Frontal cortex (tissue), 4 donors: ENCODE measurements at places on chromosomes 7 and 10.
A peak's percentile ranks its signal among the peaks of the same experiment; 100 is the strongest.

GRCh38 chr10:128305601-128306345 is 179.6 kb upstream of the MKI67 start:
- DNase-seq = no peak

- DNase-seq = no peak
Measured at GRCh38 chr7:98761225-98761624, 108.6 kb downstream of the TMEM130 start.

DNA sequence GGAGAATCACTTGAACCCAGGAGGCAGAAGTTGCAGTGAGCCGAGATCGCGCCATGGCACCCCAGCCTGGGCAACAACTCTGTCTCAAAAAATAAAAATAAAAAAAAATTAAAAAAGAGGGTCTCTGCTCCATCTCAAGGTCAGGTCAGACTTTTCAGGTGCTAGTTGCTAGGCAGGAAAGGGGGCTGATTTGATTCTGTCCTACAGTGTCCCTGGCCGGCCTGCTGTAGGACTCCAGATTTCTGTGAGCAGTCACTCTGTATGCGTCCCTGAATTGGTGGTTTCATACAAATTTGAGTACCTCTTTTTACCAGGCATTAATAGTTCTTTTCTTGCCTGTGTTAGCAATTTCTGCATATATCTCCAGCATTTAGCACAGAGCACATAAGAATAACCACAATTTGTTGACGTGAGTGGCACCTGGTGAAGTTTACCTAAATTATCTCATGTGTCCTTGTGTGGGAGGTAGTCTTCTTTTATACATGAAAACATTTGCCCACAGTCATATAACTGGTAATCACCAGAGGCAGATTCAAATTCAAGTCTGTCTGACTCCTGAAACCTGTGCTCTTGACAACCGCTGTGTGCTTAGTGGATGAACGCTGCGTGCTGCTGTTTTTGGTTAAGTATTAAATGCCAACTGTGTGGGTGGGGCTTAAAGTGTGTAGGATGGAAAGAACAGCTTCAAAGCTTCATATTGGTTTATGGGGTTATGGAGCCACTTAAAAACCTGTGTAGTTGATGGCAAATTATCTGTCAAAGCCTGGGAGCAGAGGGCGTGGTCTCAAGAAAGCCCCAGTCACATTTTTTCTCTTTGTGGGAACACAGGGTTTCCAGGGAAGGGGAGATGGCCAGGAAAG is 3.2 kb upstream of the ZNF775 start:
- DNase-seq = no peak

DNA sequence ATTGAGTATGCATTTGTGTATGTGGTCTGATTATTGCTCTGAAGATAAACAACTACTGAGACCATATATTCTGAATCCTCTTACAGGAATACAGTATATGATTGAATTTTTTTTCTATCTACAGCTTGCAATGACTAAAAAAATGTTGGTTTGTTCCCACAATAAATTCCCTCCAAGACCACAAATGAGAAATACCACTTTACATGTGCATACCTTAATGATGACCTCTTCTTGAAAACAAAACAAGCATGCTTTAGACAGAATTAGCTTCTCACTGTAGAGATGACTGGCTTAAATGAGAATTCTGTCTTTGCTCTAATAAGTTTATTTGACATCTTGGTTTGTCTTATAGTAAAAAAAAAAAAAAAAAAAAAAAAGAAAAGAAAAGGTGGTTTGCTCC is 241.5 kb downstream of the PCDH15 start:
- DNase-seq = no peak

GRCh38 chr10:101227429-101228152 is 1.7 kb downstream of the LBX1 start:
- DNase-seq = no peak

- peak; percentile 58 for DNase-seq
Measured at GRCh38 chr10:29734962-29735627, 100.3 kb upstream of the SVIL start.

- no peak for DNase-seq
Measured at GRCh38 chr10:51915031-51915542, 215.7 kb upstream of the CSTF2T start.

- no peak for DNase-seq
Measured at GRCh38 chr10:126963354-126963753, 58.1 kb downstream of the DOCK1 start.

DNA sequence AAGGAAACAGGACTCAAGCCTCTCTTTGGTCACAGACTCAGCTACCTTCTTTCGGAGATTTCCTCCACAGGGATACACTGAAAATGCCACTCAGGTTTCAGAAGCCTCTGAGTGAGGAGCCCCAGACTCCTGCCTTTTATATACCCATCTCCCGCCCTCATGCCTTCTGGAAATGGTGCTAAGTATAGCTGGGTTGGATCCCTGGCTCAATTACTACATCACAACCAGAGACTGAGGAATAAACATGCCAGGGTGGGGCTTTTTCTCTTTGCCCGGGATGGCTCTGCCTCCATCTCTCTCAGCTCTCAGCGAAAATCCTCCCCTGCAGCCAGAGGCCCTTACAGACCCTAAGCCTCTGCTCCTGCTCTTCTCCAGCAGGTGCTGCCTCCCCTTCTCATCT is 299.5 kb downstream of the KCNMA1 start:
- no peak for DNase-seq

DNA sequence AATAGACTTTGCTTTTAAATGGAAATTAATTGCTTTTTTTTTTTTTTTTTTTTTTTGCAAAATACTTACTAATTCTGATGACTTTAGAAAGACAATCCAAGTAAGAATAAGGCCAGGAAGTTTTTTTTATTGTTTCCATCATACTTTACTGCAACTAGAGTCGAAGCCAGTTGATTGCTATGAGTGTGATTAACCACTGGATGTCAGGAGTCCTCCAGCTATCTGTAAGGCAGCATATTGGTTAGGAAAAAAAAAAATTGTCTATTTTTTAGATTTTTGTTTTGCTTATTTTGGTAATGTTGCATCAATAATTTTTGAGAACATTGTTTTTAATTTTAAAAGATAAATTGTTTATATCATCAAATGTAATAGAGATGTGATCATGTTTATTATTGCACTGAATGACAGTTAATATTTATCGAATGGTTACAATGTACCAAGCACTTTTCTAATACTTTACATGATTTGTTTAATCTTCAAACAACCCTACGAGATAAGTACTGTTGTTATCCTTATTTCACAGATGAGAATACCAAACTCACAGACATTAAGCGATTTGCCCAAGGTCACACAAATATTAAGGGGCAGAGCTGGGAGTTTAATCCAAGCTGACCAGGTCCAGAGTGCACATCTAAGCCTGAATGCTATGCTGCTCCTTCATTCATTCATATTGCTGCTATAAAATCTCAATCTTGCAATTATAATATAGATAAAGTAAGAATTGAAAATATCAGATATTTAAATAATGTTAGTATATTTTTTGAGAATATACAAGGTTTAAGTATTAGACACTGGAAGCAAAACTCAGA is 19.9 kb upstream of the LMOD2 start:
- peak; percentile 14 for DNase-seq

- no peak for DNase-seq
Measured at GRCh38 chr10:124903111-124903510, 38.8 kb upstream of the ZRANB1 start.

- DNase-seq = no peak
Measured at GRCh38 chr10:12835709-12836108, 165.8 kb downstream of the CCDC3 start.

DNA sequence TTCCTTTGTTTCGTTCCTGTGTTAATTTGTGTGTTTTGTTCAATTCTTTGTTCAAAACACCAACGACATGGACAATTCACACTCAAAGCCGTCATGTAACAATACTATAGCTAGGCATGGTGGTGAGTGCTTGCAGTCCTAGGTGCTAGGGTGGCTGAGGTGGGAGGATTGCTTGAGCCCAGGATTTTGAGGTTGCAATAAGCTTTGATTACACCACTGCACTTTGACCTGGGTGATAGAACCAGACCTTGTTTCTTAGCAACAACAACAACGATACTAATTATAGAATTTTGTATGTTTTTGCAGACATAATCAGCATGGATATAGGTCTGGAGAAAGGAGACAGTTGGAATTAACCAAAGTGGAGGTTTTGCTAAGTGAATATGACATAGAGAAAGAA is 936.2 kb downstream of the PCDH15 start:
- no peak for DNase-seq

- no peak for DNase-seq
Measured at GRCh38 chr7:42348631-42349030, 111.6 kb upstream of the GLI3 start.

DNA sequence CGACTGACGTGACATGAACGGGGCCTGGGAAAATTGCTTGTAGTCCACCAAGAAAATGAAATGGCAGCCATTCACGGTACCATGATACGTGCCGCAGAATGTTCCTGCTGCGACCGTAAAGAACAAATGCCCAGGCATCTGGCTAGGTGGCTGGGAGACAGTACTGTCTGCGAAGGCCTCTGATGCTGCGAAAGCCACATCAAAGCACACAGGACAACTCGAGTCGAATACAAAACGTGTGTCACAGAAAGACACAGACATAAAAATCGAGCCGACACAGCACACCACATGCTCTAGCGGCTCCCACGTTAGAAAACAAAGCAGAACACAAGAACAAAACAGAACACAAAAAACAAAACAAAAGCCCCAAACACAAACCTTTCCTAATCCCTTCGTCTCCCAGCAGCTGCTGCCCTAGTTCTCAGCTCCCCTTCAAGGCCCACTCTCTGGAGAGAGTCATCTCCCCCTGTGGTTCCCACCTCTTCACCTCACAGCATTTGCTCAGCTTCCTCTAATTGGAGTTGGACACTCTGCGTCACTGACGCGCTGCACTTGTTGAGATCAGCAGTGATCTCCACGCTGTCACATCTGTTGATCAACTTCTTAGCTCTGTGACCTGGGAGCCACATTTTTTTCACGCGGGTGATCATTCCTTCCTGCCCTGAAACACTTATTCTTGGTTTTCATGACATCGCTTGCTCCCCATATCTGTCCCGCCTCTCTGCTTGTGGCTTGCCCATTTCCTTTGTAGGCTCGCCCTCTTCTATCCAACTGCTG is 112.2 kb downstream of the CLEC2L start:
- no peak for DNase-seq

- no peak for DNase-seq
Measured at GRCh38 chr7:1765336-1765735, 95.3 kb downstream of the ELFN1 start.

DNA sequence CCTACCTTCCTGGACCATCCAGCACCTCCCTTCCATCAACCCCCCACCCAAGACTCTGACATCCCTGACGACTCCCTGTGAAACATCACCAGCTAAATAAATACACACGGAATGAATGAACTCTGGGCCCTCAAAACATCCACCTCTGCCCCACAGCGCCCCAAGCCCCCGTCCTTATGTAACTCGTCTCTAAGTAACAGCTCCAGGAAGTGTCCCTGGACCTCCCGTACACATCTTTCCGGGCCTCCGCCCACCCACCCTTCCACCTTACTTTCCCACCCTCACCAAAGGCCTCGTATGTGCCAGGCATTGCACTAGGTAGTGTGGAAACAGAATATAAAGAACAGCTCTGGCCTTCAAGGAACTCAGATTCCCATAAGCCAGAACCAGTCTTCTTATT is 27.7 kb upstream of the SLIT1 start:
- no peak for DNase-seq
